NCI-H1930 (cell line): ENCODE measurements at places on chromosomes 11 and 22.

- DNase-seq: no peak
Measured at GRCh38 chr22:25802018-25802417, 60.0 kb downstream of the MYO18B start.

DNA sequence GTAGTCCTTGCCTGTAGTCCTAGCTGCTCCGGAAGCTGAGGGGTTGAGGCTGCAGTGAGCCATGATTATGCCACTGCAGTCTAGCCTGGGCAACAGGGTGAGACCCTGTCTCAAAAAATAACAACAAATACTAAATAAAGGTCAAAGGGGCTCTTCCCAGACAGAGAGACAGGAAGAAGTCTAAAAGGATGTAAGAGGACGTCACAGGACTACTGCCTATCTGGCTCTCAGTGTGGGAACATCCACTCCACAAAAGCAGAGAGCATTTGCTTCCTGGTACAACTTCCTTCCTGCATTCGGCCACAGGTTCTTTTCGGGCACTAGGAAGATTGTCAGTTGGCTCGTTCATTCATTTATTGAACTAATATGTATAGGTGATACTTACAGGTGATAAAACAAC, 110.6 kb downstream of the SGSM3 start:
- no peak for DNase-seq

DNA sequence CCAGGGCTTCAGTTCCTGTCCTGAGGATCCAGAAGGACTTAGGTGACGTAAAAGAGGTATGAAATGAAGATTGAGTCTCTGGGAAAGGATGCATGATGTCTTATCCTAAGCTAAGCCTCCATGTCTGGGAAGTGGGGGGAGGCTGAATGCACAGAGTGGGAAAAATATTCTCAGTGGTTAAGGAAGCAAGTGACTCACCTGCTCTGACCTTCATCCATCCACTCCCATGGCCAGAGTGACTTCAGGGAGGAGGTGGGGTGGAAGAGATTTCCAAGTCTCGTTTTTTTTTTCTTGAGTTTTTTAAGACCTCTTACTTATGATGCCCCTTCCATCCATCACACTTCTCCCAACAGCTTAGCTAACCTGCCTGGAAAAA, 32.5 kb upstream of the POLD3 start:
- DNase-seq: no peak

DNA sequence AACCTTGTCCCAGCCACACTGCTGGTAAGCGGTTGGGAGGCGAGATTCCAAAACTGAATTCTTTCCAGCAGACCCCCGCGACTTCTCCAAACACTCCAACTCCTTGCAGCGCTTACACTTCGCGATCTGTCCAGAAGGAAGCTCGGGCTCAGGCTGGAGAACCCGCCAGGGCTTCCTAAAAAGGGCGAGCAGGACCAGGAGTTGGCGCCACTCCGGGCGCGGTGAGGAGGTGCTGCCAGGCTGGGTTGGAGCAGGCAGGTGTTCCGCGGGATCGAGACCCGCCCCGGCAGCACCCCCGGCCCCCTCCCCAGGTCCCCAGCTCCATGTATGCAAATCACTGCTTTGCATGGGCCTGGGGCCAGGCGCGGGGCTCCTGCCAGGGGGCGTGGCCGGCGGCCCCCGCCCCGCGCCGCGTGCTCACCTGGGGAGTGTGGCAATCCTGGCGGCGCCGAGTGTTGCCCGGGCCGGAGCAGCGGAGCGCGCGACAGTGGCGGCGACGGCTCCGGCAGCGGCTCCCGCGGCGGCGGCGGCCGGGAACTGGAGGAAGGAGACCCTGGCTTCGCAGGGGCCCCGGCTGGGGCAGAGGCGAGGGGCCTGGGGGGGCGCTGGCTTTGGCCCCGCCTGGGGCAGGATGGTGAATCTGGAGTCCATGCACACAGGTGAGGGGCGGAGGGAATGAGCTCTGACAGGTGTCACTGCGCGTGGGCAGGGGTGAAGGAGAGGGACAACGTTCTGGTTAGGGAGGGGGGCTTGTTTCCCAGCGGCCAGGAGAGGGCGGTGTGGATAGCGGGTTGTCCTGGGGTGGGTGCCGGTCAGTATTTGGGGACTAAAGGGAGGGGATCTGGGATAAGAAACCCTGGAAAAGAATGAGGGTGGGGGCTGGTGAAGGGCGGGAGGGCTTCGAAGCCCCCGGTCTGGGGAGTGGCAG, at the start of gene POU2F3:
POU2F3 (plus strand) TSS at position 428 of the 928 bp plus-strand sequence; CDS start at position 632, 204 bp downstream.
- DNase-seq: no peak

GRCh38 chr22:45547731-45548130, 45.0 kb downstream of the FBLN1 start:
- DNase-seq: no peak

DNA sequence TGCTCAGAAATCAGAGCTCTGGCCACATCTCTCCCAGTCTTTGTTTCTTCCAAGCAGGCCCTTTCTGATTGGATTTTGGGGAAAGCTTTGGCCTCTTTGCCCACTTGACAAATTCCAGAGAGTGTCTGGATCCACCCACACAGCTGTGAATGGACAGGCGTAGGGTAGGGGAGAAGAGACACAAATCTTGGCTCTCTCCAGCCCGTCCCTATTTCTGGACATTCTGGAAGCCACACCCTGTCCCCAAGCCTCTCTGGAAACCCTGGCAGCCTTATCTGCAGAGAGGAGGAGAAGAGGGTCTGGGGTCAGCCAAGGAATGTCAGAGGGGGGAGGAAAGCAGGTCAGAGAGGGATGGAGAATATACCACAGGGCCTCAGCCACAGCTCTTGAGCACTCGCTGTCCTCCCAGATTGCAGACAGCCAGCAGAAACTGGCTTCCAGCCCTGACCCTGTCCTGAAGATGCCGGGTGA, 59.5 kb upstream of the WNT11 start:
- DNase-seq: no peak

- no peak for DNase-seq
Measured at GRCh38 chr11:43021466-43021865, 290.3 kb upstream of the API5 start.

DNA sequence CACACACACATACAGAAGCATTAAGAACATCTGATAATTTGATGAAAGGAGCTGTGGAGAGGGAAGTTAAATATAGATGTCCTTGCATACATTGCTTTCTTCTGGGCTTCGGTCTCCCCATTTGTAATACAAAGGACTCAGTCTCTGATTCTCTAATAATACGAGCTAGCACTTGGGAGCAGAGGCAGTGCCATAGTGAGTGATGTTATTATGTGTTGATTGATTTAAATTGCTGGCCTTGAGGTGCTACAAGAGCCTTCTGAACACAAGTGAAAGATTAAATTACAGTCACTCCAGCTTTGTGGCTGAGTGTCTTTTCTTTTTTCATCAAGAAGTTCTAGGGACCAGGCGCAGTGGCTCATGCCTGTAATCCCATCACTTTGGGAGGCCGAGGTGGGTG, 61.5 kb upstream of the HMGXB4 start:
- no peak for DNase-seq

DNA sequence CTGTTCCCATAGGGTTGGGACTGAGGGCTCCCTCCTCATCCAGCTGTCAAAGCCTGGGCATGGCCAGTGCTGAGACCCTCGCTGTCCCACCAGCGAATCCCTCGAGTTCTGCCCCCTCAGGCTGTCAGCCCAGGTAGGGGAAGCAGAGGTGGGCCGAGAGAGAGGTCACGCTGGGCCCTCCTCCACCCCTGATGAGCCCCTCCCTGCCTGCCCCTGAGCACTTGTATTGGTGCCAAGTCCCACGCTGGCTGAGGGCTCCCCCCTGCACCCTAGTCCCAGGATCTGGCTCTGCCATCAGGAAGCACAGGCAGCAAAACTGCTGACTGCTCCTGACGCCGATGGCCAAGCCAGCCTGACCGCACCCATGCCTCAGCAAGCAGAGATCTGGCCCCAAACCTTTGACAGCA, 3.3 kb downstream of the PRR33 start:
- no peak for DNase-seq

DNA sequence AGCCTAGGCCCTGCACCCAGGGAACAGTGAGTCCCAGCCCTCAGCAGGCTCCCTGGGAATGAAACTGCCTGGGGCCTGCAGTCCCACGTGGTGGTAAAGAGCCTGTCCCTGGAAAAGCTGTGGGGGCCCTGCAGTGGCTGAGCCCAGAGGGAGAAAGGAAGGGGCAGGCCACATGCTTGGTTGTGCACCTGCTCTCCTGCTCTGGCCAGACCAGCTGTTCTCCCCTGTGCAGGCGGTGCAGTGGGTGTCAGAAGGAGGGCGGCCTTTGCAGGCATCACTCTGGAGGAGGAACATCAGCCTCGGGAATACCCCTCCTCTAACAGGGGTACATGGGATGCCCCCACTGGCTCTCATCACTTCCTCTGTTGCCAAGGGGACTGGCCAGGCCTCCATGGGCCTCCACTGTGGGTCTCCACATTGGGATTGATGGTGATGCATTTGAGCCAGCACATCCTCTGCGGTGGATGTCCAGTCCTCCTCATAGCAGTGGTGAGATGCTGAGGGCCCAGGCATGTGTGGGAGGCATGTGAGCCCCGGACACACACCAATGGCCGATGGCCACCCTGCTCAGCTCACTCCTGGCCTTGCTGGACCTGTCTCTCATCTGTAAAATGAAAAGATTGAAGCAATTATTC, 690.4 kb downstream of the BRD1 start:
- DNase-seq: no peak

GRCh38 chr11:19808076-19808911, 95.7 kb downstream of the NAV2 start:
- no peak for DNase-seq

DNA sequence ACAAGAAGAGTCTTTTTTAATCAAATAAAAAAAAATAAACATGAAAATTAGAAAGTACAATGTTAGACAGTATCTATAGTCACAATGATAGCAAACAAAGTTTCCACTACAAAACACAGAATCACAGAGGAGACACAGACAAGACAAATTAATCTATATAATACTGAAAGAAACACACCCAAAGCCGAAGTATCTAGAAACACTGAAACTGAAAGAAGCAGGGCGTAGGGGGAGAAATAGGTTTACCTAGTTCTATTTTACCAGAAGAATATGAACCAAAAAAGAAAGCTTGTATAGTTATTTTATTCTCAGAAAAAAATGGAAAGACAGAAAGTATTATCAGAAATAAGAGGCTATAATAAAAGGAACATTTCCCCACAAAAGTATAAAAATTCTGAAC, 27.1 kb upstream of the NUP50 start:
- no peak for DNase-seq

DNA sequence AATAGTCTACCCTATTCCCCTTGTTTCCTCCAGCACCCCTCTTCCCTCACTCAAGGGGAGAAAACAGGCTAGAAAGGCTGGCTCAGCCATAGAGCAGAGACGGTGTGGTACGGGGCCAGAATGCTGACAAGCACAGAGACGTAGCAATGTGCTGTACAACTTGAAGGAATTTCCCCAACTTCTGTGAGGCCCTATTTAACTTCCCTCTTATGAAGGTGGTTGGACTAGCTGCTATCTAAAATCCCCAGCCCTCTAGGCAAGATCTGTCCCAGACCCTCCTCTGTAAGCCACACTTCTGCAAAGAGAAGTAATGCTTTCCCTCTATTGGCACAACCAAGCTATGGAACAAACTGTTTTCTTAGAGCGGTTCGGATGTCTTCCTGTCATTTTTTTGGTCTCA, 37.8 kb downstream of the PLEKHA7 start:
- no peak for DNase-seq

- DNase-seq: no peak
Measured at GRCh38 chr11:91742155-91742554, 482.5 kb upstream of the FAT3 start.

GRCh38 chr22:46795140-46795539, 32.7 kb downstream of the TBC1D22A start:
- DNase-seq: no peak

DNA sequence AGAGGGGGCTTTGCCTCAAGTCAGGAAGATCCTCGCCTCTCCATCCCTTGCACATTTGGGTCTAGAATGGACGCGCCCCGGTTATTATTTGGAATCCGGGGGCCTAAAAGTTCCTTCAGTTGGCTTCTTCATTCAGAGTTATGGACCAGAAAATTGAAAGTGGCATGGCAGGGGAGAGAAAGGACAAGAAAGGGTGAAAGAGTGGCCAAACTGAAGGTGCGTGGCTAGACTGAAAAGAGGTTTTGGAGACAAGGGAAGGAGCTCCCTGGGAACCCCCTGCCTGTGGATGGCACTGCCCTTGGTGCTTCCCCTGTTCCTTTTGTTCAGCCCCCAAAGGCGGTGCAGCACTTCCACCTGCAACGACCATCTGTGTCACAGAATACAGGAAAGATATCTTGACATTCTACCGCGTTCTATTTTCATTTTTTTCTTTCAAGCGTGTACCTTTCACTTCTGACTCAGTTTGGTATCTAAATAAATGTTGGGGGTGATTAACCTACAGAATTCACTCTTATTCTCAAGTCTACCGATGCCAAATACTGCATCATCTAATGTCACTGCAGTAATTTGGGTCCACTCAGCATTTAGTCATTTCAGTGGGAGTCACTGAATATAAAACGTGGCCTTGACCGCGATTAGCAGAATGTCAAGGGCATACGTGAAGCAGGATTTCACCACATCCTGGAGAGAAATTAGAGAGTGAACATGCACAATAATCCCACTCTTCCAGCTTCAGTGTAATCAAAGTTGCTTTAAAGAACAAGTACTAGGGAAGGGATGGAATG, 88.1 kb upstream of the ARHGAP32 start:
- DNase-seq: no peak

DNA sequence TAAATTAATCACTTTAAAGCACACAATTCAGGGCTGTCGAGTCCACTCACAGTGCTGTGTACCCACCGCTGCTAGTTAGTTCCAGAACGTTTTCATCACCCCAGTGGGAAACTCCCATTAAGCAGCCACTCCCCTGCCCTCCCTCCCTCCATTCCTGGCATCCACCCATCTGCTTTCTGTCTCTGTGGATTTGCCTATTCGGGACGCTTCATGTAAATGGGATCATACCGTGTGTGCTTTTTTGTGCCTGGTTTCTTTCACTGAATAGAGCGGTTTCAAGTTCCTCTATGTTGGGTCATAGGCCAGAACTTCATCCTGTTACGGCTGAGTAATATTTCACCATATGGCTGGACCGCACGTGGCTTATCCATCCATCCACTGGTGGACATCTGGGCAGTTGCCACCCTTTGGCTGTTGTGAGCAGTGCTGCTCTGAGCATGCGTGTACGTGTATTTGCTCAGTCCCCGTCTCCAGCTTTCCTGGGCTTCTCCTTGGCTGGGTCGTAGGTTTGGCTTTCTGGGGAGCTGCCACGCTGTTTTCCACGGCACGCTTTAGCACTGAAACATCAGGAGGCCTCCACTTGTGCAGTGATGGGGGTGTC, 30.1 kb downstream of the ARHGAP8 start:
- DNase-seq: no peak

GRCh38 chr11:61882879-61883278, 8.5 kb downstream of the FADS3 start:
- DNase-seq: no peak

- DNase-seq: no peak
Measured at GRCh38 chr22:22745225-22746060, 101.0 kb downstream of the GGTLC2 start.

GRCh38 chr11:78740199-78741071, 165.8 kb upstream of the NARS2 start:
- no peak for DNase-seq

- no peak for DNase-seq
Measured at GRCh38 chr11:129989149-129989813, 13.4 kb downstream of the PRDM10 start.

GRCh38 chr11:70631624-70632047, 233.3 kb downstream of the CTTN start:
- DNase-seq: no peak
